Stimulated activated CD4-positive, alpha-beta T cell treated with anti-CD3 and anti-CD28 coated beads, Interleukin-12 subunit alpha, Interleukin-12 subunit beta, amount 100 ng/mL, for 4 hours (primary cell): ENCODE measurements at places on chromosomes 5 and 9.

GRCh38 chr5:38806775-38807258, 39.0 kb upstream of the OSMR start:
- no peak for DNase-seq

DNA sequence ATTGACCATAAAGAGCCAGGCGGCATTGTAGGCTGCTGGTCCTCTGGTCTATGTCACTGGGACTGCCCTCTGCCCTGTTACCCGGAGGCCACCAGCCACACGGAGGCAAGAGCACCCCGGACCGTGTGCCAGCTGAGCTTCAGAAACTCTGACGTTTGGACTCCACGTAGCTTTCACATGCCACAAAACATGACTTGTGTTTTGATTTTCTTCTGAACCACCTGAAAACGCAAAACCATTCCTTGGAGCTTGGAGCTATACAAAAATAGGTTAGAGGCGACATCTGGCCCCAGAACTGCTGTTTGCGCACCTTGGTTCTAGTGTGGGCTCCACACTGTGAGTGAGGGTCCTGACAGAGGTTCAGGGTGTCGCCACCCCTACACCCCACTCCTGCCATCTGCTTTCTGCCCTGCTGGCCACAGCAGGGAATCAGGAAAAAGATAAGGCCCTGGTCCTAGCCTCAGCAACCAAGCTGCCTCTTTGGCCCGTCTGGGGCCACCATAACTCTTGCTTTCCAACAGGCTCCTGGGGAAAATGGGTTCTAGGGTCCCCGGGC, 151.3 kb upstream of the IRX2 start:
- no peak for DNase-seq

- no peak for DNase-seq
Measured at GRCh38 chr9:76571288-76571687, 112.3 kb downstream of the GCNT1 start.

DNA sequence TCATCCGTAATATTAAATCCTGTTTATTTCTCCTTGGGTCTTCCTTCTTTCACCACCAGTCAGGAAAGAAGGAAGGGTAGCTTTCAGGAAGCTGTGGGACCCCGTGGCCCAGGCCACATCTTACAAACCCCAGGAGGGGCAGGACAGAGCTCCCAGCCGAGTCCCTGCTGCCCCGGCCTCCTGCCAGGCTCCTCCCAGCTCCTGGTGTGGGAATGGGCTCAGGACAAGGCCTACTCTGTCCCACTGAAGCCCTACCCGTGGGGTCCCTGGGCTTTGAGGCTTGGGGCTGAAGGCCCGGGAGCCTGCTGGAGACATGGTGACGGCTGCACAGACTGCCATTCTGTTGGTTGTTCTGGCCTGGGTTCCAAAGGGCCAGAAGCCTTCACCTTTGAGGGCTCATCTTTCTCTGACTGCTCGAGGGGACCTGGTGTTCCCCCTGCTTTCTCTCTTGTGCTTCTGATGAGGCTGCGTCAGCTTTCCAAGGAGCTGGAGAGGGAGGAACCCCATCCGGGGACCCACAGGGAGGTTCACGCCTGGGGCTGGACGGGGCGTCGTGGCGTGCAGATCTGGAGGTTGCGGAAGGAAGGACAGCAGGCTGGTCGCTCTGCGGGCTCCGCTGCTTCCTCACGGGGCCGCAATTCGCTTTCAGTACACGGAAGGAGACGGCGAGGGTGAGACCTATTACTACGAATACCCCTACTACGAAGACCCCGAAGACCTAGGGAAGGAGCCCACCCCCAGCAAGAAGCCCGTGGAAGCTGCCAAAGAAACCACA, 86.6 kb downstream of the COL5A1 start:
- no peak for DNase-seq

DNA sequence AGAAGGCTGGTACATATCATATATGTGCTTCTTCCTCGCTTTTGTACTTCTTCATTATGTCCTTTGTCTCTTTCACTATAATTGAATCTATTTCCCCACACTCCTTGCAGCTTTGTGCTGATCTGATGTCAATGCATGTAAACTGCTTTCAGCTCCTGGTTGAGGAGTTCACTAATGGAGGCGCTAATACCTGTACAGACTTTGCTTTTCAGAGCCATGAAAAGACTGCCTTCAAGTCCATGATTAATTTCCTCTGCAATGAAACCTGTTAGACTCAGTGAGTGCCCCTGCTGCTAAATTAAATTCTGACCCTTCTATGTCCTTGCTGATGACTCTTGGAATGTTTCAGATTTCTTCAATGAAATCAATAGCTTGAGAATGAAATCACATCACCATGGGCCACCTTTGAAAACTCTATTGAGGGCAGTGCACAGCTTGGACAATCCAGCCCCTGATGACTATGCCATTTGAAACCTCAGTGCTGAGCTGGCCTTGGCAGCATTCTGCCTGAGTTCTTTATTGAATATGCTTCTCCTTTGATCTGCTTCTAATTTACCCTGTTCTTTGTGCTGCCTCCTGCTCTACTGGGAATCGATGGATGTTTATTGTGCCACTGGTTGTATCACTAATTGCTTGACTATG, 358.2 kb upstream of the DMAC1 start:
- no peak for DNase-seq

GRCh38 chr5:127235136-127235535, 55.5 kb upstream of the MEGF10 start:
- no peak for DNase-seq

DNA sequence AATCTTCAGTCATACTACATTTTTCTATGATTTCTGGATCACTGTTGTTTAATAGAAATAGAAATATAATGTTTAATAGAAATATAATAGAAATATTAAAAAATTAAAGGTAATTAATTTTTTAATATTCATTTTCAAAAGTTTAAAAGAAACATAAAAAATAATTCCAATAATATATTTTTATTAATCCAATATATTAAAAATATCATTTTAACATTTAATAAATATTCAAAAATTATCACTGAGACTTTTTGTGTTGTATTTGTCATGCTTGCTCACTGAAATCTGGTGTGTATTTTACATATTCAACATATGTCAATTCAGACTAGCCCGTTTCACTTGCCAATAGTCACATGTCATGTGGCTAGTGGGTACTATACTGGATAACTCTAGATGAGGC, 80.6 kb upstream of the SLCO6A1 start:
- no peak for DNase-seq

- no peak for DNase-seq
Measured at GRCh38 chr9:4010309-4010708, 289.6 kb downstream of the GLIS3 start.

- no peak for DNase-seq
Measured at GRCh38 chr9:112093870-112094216, 81.3 kb downstream of the SUSD1 start.

GRCh38 chr5:31007672-31008071, 185.8 kb upstream of the CDH6 start:
- no peak for DNase-seq

DNA sequence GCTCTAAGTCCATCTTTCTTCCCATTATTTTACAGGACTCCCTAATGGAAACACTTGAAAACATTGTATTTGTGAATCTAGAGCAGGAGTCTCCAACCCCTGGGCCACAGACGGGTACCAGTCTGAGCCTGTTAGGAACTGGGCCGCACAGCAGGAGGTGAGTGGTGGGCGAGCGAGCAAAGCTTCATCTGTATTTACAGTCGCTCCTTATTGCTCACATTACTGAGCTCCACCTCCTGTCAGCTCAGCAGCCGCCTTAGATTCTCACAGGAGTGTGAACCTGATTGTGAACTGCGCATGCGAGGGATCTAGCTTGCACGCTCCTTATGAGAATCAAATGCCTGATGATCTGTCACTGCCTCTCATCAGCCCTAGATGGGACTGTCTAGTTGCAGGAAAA, 111.0 kb downstream of the MED27 start:
- DNase-seq: no peak

DNA sequence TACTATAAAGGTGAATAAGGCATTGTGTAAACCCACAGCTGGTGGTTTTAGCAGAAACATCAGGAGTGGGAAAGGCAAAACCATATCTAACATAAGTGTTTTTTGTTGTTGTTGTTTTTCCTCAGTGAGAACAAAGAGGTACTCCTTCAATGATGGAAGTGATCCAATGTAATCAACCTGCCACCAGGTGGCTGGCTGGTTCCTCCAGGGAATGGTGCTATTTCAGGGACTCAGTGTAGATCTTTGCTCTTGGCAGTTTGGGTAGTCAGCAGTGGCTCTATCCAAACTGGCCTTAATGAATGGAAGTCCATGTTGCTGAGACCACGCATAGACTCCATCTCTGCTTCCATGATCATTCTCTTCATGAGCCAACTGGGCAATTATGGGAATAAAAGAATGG, 10.8 kb downstream of the DMRTA1 start:
- no peak for DNase-seq

- DNase-seq: no peak
Measured at GRCh38 chr5:174734571-174735497, 10.5 kb downstream of the MSX2 start.

GRCh38 chr5:156981481-156981880, 18.5 kb upstream of the TIMD4 start:
- no peak for DNase-seq

GRCh38 chr9:130884542-130885483, 11.8 kb downstream of the QRFP start:
- DNase-seq: no peak

DNA sequence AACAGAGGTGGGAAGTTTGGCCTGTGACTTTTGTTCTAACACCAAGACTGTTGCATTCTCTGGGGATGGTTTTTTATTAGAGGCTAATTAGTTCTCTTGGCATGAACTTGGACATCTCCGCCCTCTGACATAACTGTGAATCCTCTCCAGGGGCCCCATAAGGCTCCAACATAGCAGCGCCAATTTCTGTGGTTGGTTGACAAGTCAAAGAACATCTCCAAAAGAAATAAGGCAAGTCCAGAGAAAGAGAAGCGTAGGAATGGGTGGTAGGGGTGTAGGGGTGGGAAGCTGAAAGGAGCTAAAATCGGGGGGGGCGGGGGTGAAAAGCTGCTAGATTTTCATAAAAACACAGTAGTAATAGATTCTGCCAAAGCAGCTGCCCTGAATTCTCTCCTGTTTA, 81.0 kb upstream of the DAB2 start:
- no peak for DNase-seq

- DNase-seq: no peak
Measured at GRCh38 chr9:75988663-75989062, 98.2 kb downstream of the PCSK5 start.

GRCh38 chr9:95573463-95573862, 56.7 kb upstream of the PTCH1 start:
- no peak for DNase-seq

DNA sequence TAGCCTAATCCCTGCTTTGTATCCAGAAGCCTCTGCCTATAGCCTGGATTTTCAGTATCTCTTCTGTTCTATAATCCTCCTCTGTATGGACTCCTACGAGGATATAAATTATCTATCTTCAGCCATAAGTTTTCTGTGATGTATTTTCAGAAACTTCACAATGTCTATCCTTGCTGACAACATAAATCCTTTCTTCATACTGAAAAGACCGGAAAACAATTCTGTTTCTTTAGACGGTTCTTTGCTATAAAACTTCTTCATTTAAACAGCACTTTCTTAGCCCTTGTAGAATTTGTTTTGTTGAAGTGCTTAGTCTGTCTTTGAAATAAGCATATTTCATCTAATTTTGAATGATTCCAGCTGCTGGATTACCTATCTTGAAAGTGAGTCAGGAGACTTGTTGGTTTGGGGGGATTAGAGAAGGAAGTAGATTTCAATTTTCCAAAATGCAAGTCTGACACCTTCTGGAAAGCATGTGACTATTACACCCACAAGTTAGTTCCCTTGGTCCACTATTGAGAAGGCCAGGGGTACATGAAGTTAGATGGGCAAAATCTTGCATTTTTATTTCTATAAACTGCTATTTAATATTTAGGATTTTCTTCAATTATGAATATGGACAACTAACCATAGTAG, 96.3 kb upstream of the RANBP3L start:
- no peak for DNase-seq

GRCh38 chr9:134692573-134692860, 50.9 kb downstream of the COL5A1 start:
- DNase-seq: no peak

- DNase-seq: no peak
Measured at GRCh38 chr5:154860123-154860522, 1.7 kb downstream of the CNOT8 start.

GRCh38 chr9:110599468-110599867, 19.9 kb upstream of the SVEP1 start:
- DNase-seq: no peak

DNA sequence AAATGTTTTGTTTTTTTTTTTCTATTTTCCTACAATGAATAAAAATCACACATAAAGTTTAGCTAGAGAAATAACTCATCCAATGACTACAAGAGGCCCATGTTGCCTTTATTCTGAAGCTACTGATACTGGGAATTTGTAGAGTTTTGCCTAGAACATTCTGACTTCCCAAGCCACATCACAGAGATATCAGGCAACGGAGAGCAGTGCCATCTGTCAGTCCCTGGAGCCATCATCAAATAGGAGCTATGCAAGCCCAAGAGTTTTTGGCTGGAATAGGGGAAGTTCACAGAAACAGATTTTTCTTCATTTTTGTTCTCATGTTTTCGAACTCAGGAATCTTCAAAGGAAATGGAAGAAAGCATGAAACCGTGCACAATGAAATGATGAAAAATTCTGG, 896.6 kb downstream of the TLE1 start:
- DNase-seq: no peak

DNA sequence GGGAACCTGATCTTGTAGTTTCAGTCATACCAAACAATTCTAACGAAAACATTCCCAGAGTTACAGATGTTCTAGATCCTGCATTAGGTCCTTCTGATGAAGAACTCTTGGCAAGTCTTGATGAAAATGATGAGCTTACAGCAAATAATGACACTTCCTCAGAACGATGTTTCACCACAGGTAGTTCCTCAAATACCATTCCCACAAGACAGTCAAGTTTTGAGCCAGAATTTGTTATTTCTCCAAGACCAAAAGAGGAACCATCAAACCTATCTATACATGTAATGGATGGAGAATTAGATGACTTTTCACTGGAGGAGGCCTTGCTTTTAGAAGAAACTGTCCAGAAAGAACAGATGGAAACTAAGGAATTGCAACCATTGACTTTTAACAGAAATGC, 21.0 kb downstream of the RMI1 start:
- DNase-seq: no peak

- no peak for DNase-seq
Measured at GRCh38 chr5:52708463-52708862, 79.3 kb upstream of the ITGA1 start.

GRCh38 chr5:82942083-82942881, 134.9 kb downstream of the TMEM167A start:
- no peak for DNase-seq

DNA sequence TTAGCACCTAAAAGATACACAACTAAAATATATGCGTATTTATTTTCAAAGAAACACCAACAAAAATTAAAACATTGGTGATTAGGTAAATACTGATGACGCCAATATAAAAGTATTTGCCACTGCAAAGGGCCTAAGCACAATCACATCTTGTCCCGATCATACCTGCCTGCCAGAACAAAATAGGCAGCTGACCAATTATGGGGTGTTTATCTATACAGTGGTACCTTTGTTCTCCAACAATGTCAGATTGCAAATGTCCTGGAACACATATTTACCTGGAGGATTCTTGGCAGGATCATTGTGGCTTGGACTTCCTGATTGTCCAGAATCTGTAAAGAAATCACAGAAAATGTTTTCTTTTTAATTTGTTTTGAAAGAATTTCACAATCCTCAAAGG, 134.5 kb downstream of the NFIB start:
- DNase-seq: no peak
